ENCODE measurements at places on chromosomes 4 and X. TPM values are rescaled to one million over a fixed set of nuclear protein-coding genes. Genes with fewer than 3 reads are reported as not detected.

GRCh38 chr4:14848229-14848628 is 154.1 kb upstream of the CPEB2 start:
- no peak for DNase-seq

- no peak for DNase-seq
Observed at GRCh38 chr4:141102367-141102766, 30.9 kb downstream of the RNF150 start.

DNA sequence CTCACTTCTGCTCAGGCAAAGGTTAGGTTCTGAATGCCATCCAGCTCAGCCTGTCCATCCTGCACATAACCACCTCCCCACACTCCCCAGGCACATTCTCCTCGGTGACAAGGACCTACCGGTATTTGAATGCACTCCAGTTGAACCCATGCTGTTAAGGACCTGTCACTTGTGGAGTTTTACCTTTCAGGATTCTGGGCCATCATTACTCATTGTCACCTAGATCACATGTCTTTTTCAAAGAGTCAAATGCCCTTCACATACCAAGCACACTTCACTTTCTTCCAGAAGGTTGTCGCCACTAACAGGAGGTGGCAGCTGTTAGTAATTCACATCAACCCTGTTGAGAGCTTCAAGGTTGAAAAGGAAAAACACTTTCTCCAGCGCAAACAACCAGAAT is 218.3 kb downstream of the SOWAHB start:
- DNase-seq, result no peak

- DNase-seq, result no peak
Observed at GRCh38 chr4:26858947-26859401, 1.7 kb upstream of the STIM2 start.

Gene PCDH10
- total RNA-seq, result not detected

Gene UGDH
- total RNA-seq, result 188 TPM

DNA sequence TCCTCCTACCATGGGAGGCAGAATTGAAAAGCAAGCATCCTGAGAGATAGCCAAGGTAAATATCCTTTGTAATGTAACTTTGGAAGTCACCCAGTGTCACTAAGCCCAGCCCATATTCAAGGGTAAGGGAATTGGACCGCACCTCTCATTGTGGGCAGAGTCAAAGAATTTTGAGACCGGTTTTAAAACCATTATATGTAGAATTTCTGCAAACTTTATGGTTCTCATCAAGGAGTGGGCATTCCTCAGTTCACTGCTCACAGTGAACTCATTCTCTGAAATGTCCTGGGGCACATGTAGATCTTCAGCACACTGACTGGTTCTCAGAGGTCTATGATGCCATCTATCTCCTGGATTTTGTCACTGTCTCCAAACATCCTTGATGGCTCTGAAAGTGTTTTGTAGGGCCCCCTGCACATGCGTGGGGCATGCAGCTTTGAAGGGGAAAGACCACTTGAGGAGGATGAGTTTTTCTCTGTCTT is 35.3 kb upstream of the CHRNA9 start:
- DNase-seq, result no peak

Gene CXCL8
- 2.4 TPM for total RNA-seq

GRCh38 chr4:7183161-7183560 is 9.2 kb upstream of the SORCS2 start:
- DNase-seq, result no peak

GRCh38 chr4:25378437-25378743 is 1.3 kb downstream of the ANAPC4 start:
- DNase-seq, result no peak
